ENCODE measurements at places on chromosomes 2 and 18.

GRCh38 chr2:2291500-2292260 is 39.4 kb downstream of the MYT1L start:
- H3K27ac ChIP-seq = no peak overlapping the region
- no peaks in the 10 kb centered on the region for H3K36me3 ChIP-seq
- H3K4me3 ChIP-seq = no peak overlapping the region
- peak; percentile 19 for DNase-seq

DNA sequence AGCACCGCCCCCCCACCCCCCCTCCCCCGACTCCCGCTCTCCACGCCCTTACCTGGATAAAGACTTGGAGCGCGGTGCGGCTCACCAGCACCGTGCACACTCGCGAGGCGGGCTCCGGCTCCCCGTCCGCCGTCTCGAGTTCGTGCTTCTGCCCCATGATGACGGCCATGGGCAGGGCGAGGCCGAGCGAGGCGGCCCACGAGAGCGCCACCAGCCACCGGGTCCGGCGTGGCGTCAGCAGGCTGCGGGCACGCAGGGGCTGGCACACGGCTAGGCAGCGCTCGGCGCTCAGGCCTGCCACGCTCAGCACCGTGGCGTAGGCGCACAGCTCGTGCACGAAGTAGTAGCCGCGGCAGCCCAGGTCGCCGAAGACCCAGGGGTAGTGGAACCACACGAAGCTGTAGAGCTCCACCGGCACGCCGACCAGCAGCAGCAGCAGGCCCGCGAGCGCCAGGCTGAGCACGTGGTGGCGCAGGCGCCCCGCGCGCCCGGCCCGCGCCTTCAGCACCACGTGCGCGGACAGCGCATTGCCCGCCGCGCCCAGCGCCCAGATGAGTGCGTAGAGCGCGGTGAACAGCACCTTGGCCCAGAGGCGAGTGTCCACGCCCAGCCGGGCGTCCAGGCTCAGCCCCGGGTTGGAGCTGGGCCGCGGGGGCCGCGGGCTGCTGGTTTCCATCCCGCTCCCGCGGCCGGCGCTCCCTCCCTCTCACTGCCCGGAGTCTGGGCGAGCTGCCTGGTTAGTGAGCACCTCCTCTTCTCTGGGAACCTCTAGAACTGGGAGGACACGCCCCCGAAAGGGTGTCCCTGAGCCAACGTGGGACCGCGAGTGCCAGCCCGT is at the start of gene NTSR2:
Gene NTSR2 (minus strand): TSS at position 742 of the 838 bp plus-strand sequence. CDS start 66 bp downstream, at position 676.
- peaks cover 59% of the 10 kb centered on the region for H3K27me3 ChIP-seq
- no peaks in the 10 kb centered on the region for H3K36me3 ChIP-seq
- H3K4me3 ChIP-seq = no peak within 1 kb of the TSS
- no peaks in the 10 kb centered on the region for H3K4me1 ChIP-seq

- no peaks in the 10 kb centered on the region for H3K27me3 ChIP-seq
- H3K4me3 ChIP-seq = no peak overlapping the region
- no peaks in the 10 kb centered on the region for H3K36me3 ChIP-seq
- H3K27ac ChIP-seq = no peak overlapping the region
- DNase-seq = no peak
These were observed 704.6 kb downstream of the SATB2 start for GRCh38 chr2:198753101-198753500.

DNA sequence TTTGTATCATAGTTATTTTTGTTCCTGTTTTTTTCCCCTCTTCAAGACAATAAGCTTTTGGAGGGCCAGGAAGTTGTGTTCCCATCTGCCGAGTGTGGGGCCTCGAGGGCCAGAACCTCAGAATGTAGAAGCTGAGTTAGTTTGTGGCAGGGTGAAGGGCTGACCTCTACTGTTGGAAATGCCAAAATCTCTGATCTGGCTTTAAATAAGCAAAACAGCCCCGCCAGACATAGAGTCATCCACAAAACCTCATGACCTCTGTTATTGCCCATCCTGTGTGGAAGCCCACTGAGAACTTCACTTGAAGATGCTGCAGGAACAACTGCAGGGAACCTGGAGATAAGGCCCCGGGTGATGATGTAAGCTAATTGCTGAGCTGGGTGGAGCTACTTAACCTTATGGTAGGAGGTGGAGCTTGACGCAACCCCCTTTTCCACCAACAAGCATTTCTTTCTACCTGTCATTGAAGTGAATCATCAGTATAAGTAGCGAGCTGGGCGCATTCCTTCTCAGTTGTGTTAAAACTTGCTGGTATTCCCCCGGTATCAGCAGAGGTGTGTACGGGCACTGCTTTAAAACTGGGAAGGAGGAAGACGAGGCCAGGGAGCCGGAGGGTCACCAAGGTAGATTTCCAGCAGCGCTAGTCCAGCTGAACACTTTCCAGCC is 177.2 kb downstream of the NEDD4L start:
- peak overlapping the region; percentile 55 for H3K27ac ChIP-seq
- peak overlapping the region; percentile 32 for H3K4me3 ChIP-seq
- H3K36me3 ChIP-seq = no peaks in the 10 kb centered on the region
- H3K27me3 ChIP-seq = no peaks in the 10 kb centered on the region
- no peak for DNase-seq

DNA sequence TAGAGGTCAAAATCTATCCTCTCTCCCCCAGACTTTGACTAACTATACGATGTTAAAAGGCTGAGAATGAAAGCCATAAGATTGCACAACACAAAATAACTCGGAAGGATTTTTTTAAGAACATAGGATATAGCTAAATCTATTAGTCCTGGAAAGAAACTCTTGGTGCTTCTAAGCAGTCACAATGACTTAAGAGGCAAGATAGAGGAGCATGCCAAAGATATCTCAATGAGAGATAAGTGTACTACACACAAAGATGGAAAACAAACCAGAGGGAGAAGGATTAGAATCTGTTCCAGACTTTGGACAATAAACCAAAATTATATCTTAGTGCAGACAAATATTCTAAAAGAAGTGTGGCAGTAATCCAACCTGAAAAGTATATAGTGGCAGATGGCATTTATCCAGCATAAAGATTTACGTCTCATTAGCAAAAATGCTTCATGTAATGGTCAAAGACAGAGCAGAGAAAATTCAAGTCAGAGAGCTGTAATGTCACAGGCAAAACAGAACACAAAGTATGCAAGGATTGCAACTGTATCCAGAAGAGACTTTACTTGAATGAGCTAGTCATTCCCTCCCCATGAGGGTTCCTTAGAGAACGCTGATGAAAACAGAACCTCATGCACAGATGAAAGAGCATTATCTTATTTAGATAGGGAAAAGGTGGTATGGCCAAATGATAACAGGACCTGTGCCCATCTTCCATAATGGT is 28.8 kb upstream of the EVA1A start:
- no peaks in the 10 kb centered on the region for H3K27me3 ChIP-seq
- H3K27ac ChIP-seq = no peak overlapping the region
- DNase-seq = no peak
- peaks cover 12% of the 10 kb centered on the region for H3K4me1 ChIP-seq

DNA sequence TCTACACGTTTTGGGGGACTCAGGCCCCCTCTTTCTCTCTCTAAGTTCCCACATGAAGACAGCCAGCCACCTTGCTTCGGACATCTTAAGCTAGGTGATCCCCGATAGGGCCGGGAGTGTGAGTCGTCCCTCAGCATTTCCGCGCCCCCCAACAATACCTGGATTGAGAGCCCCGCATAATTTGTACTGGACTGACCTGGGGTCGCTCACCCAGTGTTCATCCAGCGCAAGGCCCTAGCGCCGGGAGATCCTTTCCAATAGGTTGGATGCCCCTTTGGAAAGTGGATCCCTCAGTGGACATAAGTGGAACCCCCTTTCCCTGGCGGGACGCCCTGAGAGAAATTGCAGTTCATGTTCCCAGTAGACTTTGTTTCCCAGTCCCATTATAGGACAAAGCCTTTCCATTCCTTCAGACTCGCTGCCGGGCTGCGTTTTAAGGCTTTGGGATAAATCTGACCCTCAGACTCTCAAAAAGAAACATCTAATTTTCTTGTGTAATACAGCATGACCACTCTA is 77.8 kb upstream of the KCNH7 start:
- no peak overlapping the region for H3K4me3 ChIP-seq
- H3K4me1 ChIP-seq = no peaks in the 10 kb centered on the region
- no peak for DNase-seq
- no peaks in the 10 kb centered on the region for H3K36me3 ChIP-seq
- H3K27ac ChIP-seq = no peak overlapping the region

- H3K36me3 ChIP-seq = no peaks in the 10 kb centered on the region
- no peak overlapping the region for H3K4me3 ChIP-seq
- H3K4me1 ChIP-seq = no peaks in the 10 kb centered on the region
- no peak for DNase-seq
- H3K27me3 ChIP-seq = peaks cover 3% of the 10 kb centered on the region
These were observed 15.6 kb upstream of the ACTG2 start for GRCh38 chr2:73877071-73877802.

DNA sequence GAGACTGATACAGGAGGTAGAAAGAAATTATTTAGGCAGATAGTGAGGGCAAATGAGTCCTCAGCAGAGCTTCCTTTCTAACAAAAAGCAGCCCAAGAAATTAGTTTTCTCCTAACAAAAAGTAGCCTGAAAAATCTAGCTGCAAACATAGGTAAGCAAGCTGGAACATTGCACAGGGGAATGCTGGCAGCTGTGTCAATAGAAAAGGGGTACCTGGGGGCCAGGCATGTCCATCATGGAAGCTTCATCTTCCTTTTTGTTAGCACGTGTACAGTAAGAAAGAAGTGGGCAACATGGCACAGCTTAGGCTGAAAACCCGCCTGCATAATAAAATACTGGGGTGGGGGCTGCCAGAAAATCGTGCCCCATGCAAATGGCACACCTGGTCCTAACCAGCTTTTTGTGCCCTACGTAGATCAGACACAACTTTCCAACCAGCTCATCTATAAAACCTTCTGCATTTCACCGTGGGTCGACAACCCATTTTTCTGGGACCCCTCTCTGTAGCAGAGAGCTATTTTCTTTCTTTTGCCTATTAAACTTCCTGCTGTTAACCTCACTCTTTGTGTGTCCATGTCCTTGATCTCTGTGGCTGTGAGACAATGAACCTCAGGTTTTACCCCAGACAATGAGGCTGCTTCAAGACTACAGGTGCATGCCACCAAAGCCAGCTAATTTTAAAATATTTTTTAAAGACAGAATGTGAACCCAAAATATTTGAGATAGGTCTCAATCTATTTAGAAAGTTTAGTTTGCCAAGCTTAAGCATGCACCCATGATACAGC is 6.6 kb upstream of the MTHFD2 start:
- H3K27ac ChIP-seq = no peak overlapping the region
- peaks cover 11% of the 10 kb centered on the region for H3K4me1 ChIP-seq
- no peak for DNase-seq
- H3K4me3 ChIP-seq = no peak overlapping the region

GRCh38 chr2:96185516-96185915 is 23.1 kb downstream of the STARD7 start:
- DNase-seq = no peak
- peaks cover 28% of the 10 kb centered on the region for H3K36me3 ChIP-seq
- no peaks in the 10 kb centered on the region for H3K27me3 ChIP-seq
- H3K27ac ChIP-seq = no peak overlapping the region

DNA sequence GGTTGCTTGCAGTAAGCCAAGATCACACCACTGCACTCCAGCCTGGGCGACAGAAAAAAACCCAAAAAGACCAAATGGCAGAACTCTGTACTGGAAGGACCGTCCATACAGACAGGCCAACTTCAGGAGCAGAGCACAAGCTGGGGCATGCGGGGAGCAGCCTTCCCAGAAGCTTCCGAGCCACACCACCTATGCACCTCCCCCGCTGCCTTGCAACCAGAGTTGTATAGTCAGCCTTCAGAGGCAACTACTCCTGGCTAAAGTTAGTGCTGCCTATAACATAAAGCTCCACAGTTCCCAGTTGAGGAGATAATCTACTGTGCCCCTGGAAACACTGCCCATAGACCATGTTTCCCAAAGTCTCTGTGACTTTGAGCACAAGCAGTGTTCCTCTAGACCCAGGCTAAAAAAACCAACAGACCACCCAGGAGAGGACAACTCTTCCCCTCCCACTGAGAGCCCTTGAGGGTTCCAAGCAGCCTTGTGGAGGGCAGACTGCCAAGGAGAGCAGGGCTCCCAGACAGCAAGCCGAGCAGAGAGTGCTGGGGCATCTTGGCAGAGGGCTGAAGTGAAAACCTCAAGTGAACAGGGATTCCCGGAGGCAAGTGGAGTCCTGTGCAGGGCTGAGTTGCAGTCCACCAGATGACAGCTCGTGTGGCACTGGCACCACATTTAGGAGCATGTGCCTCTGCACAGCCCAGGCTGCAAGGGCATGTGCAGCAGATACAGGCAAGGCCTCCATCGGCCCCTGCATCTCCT is 6.8 kb downstream of the SFT2D3 start:
- no peaks in the 10 kb centered on the region for H3K27me3 ChIP-seq
- H3K27ac ChIP-seq = peak overlapping the region; percentile 29
- peaks cover 4% of the 10 kb centered on the region for H3K4me1 ChIP-seq
- DNase-seq = no peak
- H3K4me3 ChIP-seq = no peak overlapping the region
- H3K36me3 ChIP-seq = peaks cover 20% of the 10 kb centered on the region

DNA sequence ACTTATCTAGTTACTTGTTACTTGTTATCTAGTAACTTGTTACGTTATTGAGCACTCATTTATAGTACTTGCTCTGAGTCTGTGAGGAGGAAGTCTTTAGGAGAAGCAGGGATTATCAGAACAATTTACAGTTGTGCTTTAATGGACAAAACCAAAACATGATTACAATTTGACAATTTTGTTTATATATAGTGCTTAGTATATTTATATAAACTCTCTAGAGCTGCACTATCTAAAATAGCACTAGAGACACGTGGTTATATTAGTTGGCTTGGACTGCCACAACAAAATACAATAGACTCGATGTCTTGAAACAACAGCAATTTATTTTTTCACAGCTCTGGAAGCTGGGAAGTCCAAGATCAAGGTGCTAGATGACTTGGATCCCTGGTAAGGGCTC is 78.4 kb downstream of the BMPR2 start:
- no peaks in the 10 kb centered on the region for H3K27me3 ChIP-seq
- peaks cover 9% of the 10 kb centered on the region for H3K36me3 ChIP-seq

DNA sequence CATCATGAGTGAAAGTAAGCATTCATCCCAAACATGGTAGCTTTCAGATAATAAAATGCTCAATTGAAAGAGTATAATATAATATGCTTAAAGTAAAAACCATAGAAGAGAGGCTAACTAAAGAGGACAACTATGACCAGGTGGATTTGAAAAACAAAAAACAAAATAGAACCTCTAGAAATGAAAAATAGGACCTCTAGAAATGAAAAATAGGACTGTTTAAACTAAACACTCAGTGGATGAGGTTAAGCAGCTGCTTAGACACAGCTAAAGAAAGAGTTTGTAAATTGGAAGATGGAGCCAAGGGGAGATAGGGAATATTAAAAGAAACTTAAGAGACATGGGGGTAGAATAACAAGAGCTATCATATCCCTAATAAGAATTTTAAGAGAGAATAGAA is 301.6 kb downstream of the BCL2 start:
- H3K27ac ChIP-seq = no peak overlapping the region
- DNase-seq = no peak
- H3K4me1 ChIP-seq = no peaks in the 10 kb centered on the region

- H3K27ac ChIP-seq = no peak overlapping the region
- DNase-seq = no peak
- H3K27me3 ChIP-seq = peaks cover 18% of the 10 kb centered on the region
- H3K4me1 ChIP-seq = peaks cover 18% of the 10 kb centered on the region
These were observed 449.5 kb upstream of the HNRNPA3 start for GRCh38 chr2:176763130-176763529.
